ENCODE measurements at places on chromosomes 3 and 15.

GRCh38 chr3:147423798-147424580 lies 14.8 kb downstream of the ZIC1 start:
- DNase-seq = no peak
- H3K4me1 ChIP-seq = peaks cover 3% of the 10 kb centered on the region
- H3K27me3 ChIP-seq = peaks cover 14% of the 10 kb centered on the region

GRCh38 chr15:23645371-23646164 lies 2.1 kb downstream of the MAGEL2 start:
- no peak overlapping the region for H3K27ac ChIP-seq
- H3K4me3 ChIP-seq = no peak overlapping the region
- H3K36me3 ChIP-seq = no peaks in the 10 kb centered on the region
- DNase-seq = no peak

- DNase-seq = no peak
- no peak overlapping the region for H3K27ac ChIP-seq
- H3K4me1 ChIP-seq = peaks cover 3% of the 10 kb centered on the region
- peaks cover 30% of the 10 kb centered on the region for H3K27me3 ChIP-seq
- no peaks in the 10 kb centered on the region for H3K36me3 ChIP-seq
These were observed 117.7 kb downstream of the POLR2M start for GRCh38 chr15:57824186-57824585.

DNA sequence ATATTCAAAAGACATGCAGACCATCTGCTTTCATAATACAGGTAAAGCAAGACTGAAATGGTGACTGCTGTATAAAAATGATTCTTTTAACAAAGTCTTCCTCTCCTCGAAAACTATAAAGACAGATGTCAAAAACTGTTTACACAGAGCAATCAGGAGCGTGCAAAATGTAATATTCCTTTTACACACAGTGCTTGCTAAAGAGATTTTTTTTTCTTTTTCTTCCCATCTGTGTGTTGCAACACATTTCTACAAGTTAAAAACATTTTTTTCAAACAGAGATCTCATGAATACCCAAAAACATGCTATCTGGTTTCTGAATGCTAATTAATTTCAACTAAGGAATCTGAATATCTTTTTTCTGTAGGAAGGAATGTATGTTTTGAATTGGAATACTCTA lies 22.1 kb downstream of the SATB1 start:
- H3K36me3 ChIP-seq = peaks cover 2% of the 10 kb centered on the region
- H3K27me3 ChIP-seq = no peaks in the 10 kb centered on the region
- H3K4me1 ChIP-seq = peaks cover 2% of the 10 kb centered on the region
- DNase-seq = no peak
- H3K4me3 ChIP-seq = no peak overlapping the region

DNA sequence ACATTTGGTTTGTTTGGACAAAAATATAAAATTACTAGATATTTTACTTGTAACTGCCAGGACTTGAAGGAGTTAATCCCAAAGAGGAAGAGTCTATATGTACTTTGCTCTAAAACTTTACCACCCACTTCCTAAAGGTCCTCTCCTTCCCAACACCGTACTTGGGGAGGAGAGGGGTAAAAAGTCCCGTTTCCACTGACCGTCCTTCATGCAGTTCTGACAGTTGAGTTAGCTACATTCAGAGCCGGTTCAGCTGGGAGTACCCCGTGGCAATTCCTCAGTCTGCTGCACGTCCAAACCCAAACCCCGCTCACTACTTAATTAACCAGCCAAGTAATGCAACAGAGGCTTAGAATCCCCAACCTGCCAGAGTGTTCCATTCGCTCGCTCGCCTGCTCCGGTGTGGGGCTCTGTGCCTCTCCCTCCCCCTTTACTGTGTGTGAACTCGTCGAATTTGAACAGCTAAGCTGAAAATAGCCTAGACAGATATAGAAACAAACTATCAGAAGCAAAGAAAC lies 519.7 kb downstream of the FOXP1 start:
- no peak for DNase-seq
- no peak overlapping the region for H3K4me3 ChIP-seq
- no peaks in the 10 kb centered on the region for H3K27me3 ChIP-seq
- H3K4me1 ChIP-seq = peaks cover 40% of the 10 kb centered on the region

GRCh38 chr3:10716964-10717363 lies 99.1 kb upstream of the SLC6A11 start:
- no peak overlapping the region for H3K4me3 ChIP-seq
- H3K27ac ChIP-seq = no peak overlapping the region

- H3K4me3 ChIP-seq = no peak overlapping the region
- H3K36me3 ChIP-seq = peaks cover 2% of the 10 kb centered on the region
- peaks cover 17% of the 10 kb centered on the region for H3K27me3 ChIP-seq
- H3K4me1 ChIP-seq = no peaks in the 10 kb centered on the region
- no peak overlapping the region for H3K27ac ChIP-seq
- no peak for DNase-seq
These were observed 74.4 kb upstream of the CHRNB4 start for GRCh38 chr15:78715434-78715833.

GRCh38 chr15:26882112-26882511 lies 15.2 kb downstream of the GABRA5 start:
- DNase-seq = no peak
- H3K4me1 ChIP-seq = no peaks in the 10 kb centered on the region
- no peak overlapping the region for H3K27ac ChIP-seq

- peaks cover 2% of the 10 kb centered on the region for H3K36me3 ChIP-seq
- no peaks in the 10 kb centered on the region for H3K27me3 ChIP-seq
- H3K4me1 ChIP-seq = peaks cover 11% of the 10 kb centered on the region
- no peak overlapping the region for H3K27ac ChIP-seq
- no peak for DNase-seq
- H3K4me3 ChIP-seq = no peak overlapping the region
These were observed 63.7 kb downstream of the WHAMM start for GRCh38 chr15:82873000-82873680.

GRCh38 chr3:180959691-180960090 lies 29.8 kb downstream of the DNAJC19 start:
- H3K36me3 ChIP-seq = peaks cover 42% of the 10 kb centered on the region
- no peak overlapping the region for H3K4me3 ChIP-seq

DNA sequence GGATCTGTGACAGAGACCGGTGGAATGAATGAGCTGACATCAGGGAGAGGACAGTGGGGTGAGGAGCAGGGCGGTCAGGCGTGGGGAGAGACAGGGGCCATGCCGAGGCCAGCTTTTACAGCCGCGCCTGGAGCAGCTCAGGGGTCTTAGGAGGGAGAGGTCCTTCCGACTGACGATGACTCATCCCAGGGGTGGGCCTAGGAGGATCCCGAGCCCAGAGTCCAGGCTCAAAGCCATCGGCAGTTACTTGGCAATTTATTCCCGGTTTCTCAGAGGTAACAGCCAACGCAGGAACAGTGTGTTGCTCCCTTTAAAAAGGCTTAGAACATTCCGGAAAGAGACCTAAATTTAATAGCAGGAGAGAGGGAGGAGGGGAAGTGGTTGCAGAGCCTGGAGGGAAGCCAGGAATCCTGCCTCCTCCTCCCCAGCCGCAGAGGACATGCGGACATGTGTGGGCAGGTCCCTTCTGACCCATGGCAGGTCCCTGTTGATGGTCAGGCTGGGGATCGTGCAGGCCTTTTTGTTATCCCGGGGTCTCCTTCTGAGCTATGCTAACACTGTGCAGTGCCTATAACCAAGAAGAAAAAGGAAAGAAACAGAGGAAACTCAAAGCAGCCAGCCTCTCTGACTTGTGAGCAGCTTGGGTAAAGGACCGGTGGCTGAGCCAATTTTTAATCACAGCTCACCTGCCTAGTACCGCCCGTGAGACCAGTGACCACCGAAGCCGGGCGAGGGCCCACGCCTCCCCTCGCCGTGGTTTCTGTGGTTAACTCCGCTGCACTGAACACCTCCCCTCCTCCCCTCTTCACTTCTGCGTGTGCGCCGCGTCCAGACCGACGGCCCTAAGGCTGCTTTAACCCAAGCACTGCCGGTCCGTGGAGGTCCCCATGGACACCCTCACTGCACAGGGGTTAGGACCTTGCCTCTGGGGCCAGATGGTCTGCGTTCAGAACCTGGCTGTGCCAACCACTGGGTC lies 392.4 kb upstream of the PROK2 start:
- peaks cover 25% of the 10 kb centered on the region for H3K27me3 ChIP-seq
- peak overlapping the region; percentile 82 for H3K4me3 ChIP-seq
- peaks cover 26% of the 10 kb centered on the region for H3K4me1 ChIP-seq
- peak overlapping the region; percentile 89 for H3K27ac ChIP-seq
- peak; percentile 27 for DNase-seq

DNA sequence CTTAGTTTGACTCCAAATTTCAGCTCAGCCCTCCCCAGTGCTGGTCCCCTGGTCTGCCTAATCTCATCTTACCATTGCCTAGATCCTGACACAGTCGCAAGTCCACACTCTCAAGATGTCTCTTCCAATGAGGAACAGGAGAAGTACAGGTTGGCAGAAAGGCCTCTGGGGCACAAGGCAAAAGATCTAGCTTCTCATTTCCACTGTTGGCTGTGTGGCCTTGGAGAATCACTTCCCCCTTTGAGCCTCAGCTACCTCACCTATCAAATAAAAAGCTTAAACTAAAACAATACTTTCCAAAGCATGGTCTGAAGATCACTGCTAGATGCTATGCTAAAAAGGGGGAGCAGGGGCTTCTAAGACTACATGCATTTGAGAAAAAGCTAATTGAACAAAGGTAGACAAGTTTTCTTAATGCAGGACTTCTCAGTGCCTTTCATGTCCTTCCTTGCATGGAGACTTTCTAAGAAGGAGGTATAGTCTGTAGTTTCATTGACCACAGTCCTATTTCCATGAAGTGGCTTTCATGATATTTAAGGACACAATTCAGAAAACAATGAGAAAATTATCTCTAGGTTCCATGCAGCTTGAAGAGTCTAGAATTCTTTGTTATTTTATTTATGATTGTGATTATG lies 118.0 kb upstream of the RAD18 start:
- no peaks in the 10 kb centered on the region for H3K4me1 ChIP-seq
- no peaks in the 10 kb centered on the region for H3K36me3 ChIP-seq
- H3K27ac ChIP-seq = no peak overlapping the region
- no peaks in the 10 kb centered on the region for H3K27me3 ChIP-seq

DNA sequence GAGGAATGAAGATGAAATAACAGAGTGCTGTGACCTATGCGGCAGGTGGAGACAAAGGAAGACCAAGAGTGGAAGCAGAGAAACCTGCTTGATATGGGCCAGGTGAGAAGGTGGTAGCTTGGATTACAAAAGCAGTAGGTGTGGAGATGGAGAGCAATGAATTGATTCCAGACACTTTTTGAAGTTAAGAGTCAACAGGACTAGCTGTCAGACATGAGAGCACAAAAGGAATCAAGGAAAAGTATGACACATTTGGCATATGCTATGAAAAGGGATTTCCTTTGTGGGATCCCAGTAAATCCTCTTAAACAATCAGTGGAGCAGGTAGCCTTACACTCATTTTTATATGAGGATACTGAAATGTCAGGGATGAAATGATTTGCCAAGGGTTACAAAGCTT lies 160.5 kb downstream of the GREM1 start:
- H3K27ac ChIP-seq = no peak overlapping the region
- H3K4me1 ChIP-seq = peaks cover 3% of the 10 kb centered on the region
- H3K27me3 ChIP-seq = no peaks in the 10 kb centered on the region
- DNase-seq = no peak

GRCh38 chr15:75570126-75570845 lies 8.8 kb downstream of the PTPN9 start:
- no peak overlapping the region for H3K4me3 ChIP-seq
- peaks cover 15% of the 10 kb centered on the region for H3K4me1 ChIP-seq
- no peak overlapping the region for H3K27ac ChIP-seq
- peaks cover 7% of the 10 kb centered on the region for H3K36me3 ChIP-seq

GRCh38 chr3:139715166-139715565 lies 37.4 kb upstream of the NMNAT3 start:
- H3K27me3 ChIP-seq = peaks cover 4% of the 10 kb centered on the region
- DNase-seq = no peak
- H3K4me3 ChIP-seq = no peak overlapping the region
- H3K4me1 ChIP-seq = no peaks in the 10 kb centered on the region

DNA sequence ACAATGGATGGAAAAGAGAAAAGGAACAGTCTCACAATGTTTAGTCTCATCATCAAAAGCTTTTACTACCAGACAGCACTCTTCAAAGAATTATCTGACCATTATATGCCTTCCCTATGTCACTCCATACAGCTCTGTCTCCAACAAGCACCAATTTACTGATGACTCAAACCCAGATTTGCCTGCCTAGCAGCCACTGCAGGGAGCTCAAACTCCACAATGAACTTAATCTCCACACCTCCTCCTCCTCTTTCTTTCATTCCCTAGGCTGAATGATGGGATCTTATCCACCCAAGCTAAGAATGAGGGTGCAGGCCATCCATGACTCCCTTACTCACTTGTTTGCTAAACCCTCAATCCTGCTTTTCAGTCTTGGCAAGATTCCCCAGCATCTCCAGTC lies 45.5 kb downstream of the NBEAL2 start:
- no peaks in the 10 kb centered on the region for H3K27me3 ChIP-seq
- peak overlapping the region; percentile 61 for H3K27ac ChIP-seq
- peaks cover 16% of the 10 kb centered on the region for H3K4me1 ChIP-seq
- H3K4me3 ChIP-seq = no peak overlapping the region
- peaks cover 16% of the 10 kb centered on the region for H3K36me3 ChIP-seq

DNA sequence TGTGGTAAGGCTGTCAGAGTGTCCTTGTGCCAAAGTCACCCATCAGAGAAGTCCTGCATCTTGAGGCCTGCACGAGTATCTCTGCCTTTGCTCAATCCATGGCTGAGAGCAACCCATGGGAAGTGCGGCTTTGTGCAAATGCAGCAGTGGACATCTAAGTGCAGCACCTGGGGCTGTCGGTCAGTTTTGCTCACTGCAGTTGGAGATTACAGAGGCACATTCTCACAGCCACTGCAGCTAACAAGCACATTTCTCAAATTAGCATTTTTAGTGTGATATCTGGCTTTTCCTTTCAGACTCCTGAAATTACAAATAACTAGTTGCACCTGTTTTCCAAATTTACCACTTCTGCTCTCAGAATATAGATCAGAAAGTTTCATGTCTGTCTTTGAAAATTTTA lies 81.5 kb upstream of the DAZL start:
- no peak overlapping the region for H3K27ac ChIP-seq
- peaks cover 1% of the 10 kb centered on the region for H3K27me3 ChIP-seq
- no peak overlapping the region for H3K4me3 ChIP-seq
- no peak for DNase-seq
- H3K4me1 ChIP-seq = no peaks in the 10 kb centered on the region

DNA sequence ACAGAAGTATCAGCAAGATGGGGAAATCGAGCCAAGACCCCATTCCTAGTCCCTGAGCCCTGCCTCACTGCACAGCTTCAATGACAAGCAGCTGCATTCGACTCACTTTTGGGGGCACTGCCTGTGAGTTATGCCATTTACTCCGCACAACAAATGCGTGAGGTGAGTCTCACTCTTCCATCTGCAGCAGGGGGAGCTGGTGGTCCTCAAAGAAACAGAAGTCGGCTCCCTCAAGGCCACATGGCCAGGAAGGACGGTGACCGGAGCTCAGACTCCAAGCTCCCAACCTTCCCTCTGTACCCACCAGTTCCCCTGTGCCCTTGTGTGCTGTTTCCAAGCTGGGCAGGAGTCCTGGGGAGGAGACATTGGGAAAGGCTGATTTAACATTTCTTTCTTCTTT lies 127.7 kb upstream of the IQSEC1 start:
- H3K36me3 ChIP-seq = peaks cover 4% of the 10 kb centered on the region
- H3K4me1 ChIP-seq = peaks cover 20% of the 10 kb centered on the region
- no peak for DNase-seq
- no peak overlapping the region for H3K27ac ChIP-seq
- peaks cover 21% of the 10 kb centered on the region for H3K27me3 ChIP-seq
